ENCODE measurements at places on chromosomes 6 and 20. TPM values are rescaled to one million over a fixed set of nuclear protein-coding genes. Genes with fewer than 3 reads are reported as not detected.

EPPIN gene
- total RNA-seq = not detected

TOP1 gene
- 75.8 TPM for total RNA-seq

ABHD16B gene
- not detected for total RNA-seq

STK35 gene
- 18.9 TPM for total RNA-seq

COL10A1 gene
- not detected for total RNA-seq

SIGLEC1 gene
- not detected for total RNA-seq

KDM1B gene
- total RNA-seq = 32.8 TPM

GPX5 gene
- not detected for total RNA-seq

ULBP2 gene
- 8.3 TPM for total RNA-seq

ADTRP gene
- 3.1 TPM for total RNA-seq

PROKR2 gene
- not detected for total RNA-seq

SCGN gene
- not detected for total RNA-seq

NHSL1 gene
- total RNA-seq = 18.8 TPM

TBX18 gene
- total RNA-seq = not detected

SPATA25 gene
- 0.44 TPM for total RNA-seq

ARG1 gene
- total RNA-seq = not detected

HMGCLL1 gene
- not detected for total RNA-seq

SIRPA gene
- total RNA-seq = 35.1 TPM

RUNX2 gene
- total RNA-seq = 4.2 TPM

LCA5 gene
- total RNA-seq = 1.9 TPM

BACH2 gene
- total RNA-seq = 1.4 TPM

PGC gene
- not detected for total RNA-seq

DEFB124 gene
- total RNA-seq = not detected

PGBD1 gene
- 6.0 TPM for total RNA-seq
